ENCODE measurements at places on chromosomes 7 and 10.

GRCh38 chr7:102044984-102045673 is 227.7 kb downstream of the CUX1 start:
- no peak for DNase-seq

DNA sequence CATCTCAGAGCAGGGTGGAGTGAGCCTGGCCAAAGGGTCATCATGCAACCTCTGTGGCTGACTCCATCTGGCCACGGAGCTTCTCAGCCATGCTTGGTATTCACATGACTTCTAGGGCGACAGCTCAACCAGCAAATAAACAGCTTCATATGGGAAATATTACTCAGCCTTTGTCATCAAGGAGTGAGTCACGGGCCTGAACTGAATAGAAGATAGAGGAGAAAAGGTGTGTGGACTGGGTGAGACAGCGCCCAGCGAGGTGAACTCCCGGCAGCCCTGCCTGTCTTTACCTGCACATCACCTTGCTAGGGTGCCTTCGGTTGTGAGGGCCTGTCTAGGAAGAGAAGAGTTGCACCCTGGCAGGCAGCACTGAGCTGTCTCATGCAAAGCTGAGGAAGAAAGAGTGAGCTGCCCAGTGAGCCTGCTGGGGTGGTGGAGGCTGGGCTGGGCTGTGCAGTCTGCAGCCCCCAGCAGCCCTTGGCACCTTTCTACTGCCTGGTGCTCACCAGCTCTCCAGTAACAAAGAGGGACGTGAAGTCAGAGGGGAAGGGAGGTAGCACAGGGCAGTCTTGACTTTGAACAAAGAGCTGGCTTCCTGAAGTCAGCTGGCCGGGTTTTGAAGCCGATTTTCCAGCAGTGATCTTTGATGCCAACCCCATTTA is 114.2 kb downstream of the EGFR start:
- no peak for DNase-seq

DNA sequence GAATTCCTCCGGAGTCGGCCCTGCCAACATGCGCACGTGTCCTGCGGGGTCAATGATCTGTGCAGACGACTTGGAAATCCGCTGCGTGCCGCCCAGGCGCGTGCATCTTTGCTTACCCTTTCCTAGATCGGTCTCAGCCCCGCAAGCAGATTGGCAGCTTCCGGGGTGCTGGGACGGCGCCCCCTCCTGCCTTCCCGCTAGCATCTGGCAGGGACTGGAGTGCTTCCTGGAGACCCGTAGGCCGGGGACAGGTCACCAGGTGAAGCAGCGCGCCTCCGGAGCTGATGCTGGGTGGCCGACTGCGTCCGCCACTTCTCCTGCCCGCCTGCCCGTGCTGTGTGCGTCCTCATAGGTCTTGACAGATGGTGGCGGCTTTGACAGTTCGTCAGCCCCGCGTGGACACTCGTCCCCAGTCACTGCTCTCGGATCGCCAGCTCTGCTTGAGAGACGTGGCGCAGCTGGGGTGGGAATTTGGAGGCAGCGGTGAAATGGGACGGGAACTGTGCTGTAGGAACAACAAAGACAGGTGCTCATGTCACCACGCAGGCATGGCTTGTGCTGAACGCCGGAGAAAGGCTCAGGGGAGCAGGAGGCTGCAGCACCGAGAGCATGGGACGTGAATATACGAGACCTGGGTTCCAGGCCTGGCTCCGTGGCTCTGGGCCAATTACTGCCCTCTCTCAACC is 21.9 kb upstream of the KCNK18 start:
- DNase-seq, result peak; percentile 31

DNA sequence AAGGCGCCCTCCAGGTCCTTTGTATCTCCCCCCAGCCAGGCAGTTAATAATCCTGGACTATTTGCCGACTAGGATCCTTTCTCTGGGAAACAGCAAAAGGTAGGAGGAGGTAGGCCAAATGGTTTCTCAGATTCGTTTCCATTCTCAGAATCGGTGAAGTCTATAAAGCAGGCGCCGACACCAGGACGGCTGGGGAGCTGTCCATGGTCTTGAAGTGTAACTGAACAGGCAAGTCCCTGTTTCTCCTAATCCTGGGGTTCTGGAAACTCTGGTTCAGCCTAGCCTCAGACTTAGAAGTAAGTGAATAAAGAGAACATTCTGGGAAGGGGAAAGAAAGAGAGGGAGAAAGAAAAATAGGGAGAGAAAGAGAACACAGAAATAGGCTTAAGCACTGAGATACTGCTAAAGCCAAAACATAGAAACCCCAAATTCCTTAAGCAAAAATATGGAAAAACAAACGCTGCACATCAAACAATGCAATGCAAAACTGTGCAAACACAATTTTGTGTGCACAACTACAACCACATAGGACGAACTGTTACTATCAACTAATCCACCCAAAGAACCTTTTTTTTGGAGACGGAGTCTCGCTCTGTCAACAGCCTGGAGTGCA is 11.1 kb upstream of the INA start:
- DNase-seq, result peak; percentile 4

DNA sequence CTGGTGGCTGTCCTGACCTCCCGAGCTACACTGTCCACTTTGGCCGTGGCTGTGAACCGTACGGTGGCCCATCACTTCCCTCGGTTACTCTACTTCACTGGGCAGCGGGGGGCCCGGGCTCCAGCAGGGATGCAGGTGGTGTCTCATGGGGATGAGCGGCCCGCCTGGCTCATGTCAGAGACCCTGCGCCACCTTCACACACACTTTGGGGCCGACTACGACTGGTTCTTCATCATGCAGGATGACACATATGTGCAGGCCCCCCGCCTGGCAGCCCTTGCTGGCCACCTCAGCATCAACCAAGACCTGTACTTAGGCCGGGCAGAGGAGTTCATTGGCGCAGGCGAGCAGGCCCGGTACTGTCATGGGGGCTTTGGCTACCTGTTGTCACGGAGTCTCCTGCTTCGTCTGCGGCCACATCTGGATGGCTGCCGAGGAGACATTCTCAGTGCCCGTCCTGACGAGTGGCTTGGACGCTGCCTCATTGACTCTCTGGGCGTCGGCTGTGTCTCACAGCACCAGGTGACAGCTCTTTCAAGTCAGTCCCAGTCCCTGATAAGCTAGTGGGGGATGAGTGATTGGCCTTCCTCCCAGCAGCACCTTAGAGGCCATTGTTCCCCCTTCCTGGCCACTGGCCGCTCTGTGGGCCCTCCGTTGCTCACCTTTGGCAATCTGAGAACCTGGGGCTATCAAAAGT is 3.0 kb downstream of the CHPF2 start:
- DNase-seq, result no peak

GRCh38 chr10:44998146-44998631 is 2.5 kb upstream of the ZNF22 start:
- DNase-seq, result no peak

DNA sequence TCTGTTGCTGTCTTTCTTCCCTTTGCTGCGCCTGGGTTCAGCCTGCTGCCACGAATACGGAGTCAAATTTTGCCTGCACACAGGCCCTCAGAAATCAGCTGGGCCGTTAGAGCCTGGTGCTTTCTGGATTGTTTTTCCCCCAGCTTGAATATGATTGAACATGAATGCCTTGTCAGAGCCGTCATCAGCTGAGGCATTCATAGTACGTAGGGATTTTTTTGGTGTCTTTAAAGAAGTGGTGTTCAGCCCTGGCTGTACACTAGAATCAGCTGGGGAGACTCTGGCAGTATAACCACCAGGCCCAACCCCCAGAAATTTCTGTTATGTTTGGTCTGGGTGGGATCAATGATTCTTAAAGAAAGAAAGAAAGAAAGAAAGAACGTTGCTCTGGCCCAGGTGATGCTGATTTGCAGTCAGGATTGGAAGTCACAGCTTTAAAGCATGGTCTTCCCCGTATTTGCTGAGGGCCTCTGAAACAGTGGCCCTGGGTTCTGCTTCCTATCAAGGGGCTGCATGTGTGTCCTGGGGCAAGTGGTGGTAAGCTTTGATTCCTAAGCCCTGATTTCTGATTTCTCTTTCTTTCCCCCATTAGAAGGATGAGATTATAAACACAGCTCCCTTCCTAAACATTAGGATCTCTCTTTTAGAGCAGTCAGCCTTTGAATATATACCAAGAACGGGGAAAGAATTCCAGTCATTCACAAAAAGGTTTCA is 24.7 kb downstream of the NUB1 start:
- no peak for DNase-seq

DNA sequence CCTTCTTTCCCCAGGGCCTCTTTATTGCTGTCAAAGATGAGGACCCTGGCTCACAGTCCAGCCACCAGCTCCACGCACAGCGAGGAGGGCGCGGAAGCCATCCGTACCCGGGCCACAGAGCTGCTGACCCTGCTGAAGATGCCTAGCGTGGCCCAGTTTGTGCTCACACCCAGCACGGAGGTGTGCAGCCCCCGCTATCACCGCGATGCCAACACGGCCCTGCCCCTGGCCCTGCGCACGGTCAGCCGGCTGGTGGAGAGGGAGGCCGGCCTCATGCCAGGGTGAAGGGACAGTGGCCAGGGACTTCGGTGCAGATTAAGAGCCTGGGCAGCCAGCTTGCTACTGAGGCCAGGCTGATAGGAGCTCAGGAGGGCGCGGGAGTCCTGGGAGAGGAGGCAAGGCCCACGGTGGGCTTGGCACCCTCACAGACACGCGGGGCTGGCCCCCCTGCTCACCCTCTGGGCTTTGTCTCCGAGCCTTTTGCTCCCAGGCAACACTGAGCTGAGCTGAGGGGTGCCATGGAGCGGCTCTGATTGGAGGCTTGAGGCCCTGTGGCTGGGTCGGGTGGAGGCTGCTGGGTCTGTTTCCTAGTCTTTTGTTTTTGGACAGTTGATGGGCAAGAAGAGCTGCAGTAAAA is 15.8 kb downstream of the AP5Z1 start:
- no peak for DNase-seq

DNA sequence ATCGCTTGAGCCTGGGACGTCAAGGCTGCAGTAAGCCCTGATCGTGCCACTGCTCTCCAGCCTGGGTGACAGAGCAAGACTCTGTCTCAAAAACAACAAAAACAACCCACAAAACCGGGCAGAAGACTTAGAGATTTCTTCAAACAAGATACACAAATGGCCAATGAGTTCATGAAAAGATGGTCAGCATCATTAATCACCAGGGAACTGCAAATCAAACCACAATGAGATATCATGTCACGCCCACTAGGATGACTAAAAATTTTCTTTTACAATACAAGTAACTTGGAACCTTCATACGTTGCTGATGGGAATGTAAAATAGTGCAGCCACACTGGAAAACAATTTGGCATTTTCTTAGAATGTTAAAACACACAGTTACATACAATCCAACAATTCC is 77.3 kb upstream of the GRID1 start:
- no peak for DNase-seq

DNA sequence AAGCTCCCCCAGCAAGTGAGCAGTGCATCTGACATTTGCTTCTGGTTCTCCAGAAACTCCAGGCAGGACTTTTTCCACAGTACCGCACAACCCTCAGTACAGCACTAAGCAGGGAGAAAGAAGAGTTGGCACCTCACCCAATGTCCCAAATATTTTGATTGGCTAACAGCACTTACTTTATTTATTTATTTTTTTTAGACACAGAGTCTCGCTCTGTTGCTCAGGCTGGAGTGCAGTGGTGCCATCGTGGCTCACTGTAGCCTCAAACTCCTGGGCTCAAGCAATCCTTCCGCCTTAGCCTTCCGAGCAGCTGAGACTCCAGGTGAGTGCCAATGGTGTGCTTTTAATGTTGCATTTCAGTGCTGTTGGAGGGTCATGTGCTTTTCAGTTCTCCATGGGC is 200.3 kb upstream of the ZMIZ1 start:
- no peak for DNase-seq

DNA sequence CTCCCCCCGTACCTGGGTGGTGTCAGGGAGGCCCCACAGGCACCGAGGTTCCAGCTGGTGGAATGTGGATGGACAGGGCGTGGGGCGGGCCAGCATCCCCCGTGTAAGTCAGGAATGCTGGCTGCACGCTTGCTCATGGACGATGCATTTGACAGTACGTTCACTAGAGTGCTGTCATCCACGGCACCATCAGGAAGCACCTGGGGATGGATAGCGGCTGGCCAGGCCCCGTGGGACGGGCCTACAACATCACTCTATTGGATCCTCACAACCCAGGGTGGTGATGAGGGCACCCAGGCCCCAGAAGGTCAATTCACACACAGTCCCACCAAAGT is 63.6 kb downstream of the INSIG1 start:
- DNase-seq, result no peak

DNA sequence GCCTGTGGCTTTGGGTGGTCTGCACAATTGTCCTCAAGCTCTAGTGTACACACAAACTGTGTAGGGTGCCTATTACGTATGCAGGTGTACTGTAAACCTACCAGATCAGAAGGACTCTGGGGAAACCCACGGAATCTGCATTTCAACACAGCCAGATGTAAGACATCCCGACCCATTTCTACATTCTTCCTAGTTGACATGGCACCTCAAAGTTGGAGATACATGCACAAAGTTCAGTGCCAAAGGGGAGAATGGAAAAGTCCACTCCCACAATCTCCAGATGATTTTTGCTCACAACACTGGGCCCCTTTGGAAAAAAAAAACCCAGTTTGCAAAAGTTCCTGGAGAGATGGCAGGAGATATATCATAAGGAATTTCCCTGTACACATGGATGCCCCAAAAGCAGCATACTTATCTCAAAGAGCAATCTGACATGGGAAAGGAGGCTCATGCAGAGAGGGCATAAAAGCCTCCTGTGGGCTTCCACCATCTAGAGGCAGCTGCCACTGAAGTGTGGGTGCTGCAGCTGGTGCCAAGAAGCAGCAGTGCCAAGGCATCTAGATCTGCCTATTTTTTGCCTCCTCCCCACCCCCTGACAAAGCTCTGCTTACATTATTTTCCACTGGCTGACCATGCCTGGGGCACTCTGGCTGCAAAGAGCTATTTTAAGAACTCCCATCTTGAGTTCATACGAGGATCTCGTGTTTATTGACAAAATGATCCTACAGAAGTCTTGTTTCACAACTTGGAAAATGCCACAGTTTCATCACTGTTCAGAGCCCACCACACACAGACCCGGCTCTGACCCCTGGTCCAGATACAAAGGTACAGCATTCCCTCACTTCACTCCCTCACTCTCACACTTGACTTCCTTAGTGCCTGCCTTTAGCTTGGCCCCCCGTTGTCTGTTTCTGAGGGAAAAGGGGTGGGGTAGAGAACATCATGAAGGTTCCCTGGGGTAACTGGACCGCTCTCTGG is 12.9 kb downstream of the TECTB start:
- no peak for DNase-seq

GRCh38 chr10:21749788-21750187 is 215.8 kb downstream of the MLLT10 start:
- no peak for DNase-seq

DNA sequence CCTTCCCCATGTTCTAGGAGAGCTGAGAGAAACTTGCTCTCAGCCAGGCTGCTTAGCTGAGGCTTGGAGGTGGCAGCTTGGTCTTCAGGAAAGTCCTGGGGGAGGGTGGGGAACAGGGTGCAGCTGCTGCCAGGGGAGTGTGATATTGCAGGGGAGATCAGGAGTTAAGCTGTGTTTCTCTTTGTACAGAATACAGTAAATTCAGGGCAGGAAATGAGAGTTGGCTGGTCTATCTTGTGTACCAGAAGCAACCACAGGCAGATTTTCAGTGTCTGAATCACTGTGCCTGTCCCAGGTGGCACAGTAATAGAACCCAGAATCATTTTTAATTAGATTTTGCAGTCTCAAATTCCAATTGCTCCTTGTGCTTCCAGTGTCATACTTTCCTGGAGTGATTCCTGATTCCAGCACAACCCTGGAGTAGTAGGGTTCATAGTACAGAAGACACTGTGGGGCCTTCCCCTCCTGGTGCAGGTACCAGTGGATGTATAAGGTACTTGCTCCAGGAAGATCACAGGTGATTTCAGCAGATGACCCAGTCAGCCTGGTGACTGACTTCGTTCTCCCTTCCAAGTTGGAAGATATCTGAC is 94.0 kb upstream of the TARP start:
- no peak for DNase-seq
